ENCODE measurements at places on chromosomes 1 and 21.

DNA sequence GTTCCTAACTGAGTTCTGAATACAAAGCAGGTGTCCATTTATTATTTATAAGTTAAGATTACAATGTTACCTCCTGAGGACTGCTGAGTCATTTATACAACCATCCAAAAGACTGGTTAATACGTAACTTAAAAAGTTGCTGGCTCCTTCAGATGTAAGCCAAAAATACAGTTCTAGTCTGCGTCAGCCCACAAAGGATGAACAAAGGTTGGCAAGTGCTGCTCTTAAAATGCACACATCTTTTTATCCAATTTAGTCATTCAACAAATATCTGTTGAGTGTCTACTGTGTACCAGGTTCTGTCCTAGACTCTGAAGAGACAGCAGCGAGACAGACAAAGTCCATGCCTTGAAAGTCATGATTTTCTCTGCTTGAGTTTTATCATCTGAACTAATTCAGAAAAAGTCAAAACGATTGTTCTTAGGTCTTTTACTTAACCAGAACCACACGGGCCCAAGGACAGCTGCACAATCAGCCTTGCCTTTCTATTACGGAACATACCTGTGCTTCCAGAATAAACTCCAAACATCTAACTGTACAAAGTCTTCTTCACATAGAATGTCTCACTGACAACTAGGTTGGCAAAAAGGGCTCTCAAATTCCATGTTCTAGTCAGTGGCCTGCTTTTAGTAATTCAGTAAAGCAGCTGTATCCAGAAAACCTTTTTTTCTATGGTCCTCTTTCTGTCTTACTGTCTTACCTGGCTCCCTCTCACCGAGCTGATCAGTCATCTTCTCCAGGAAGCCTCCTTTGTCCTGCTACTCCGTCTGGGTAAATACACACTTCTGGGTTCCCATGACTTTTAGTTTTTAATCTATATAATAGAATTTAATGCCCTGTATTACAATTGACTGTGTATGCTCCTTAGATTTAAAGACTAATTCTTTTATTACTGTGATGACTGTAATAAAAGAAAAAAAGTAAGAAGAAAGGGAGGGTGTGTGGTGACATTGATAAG lies 15.5 kb upstream of the CNN3 start:
- no peak for DNase-seq

GRCh38 chr1:70486676-70487458 lies 75.8 kb downstream of the CTH start:
- DNase-seq: no peak

- no peak for DNase-seq
Measured at GRCh38 chr1:155777582-155777981, 79.4 kb downstream of the GON4L start.

DNA sequence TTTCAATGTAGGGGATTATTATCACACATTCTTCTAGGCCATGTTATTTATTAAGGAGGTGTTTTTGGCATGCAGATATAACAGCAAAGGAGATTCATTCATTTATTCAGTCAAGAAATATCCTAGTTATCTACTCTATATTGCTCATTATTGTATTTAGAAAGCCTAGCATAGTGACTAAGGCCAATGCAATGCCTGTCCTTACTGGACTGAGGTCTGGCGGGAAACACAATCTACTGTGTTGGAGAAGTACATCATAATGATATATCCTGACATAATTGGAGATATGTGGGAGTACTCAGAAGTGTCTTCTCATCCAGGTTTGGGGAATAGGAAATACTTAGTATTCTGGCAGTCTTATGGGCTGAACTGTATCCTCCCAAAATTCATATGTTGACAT lies 421.5 kb upstream of the USP24 start:
- DNase-seq: no peak

DNA sequence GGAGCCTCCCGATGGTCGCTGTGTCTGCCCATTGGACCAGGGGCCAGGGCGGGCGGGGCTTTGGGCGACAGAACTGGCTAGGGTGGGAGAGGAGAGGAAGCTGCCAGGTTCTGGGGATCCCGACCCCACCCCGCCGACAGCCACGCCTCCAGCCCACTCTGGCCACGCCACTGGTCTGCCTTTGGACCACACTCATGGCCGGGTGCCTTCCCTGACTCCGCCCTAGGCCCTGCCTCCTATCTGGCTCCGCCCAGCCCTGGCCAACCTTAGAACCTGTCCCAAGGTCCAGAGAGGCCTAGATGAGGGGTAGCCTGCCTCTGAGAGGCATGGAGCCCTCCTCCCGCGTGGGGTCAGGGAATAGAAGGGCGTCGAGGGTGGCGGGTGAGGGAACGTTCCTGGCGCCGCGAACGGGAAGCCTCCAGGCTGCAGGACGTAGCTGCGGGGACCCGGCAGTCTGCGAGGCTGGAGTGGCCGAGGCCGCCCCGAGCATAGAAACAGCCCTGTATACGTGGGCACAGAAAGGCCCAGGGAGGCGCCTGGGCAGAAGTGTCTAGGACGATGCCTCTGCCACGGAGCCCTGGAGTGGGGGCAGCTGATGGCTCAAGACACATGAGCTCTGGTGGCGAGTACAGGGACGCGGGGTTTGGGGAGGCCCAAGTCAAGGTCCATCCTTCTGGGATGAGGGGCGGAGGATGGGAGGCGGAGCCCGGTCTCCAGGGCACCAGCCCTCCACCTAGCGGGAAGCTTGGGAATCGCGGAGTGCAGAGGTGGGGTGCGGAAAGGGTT lies 11.5 kb upstream of the COL16A1 start:
- no peak for DNase-seq

DNA sequence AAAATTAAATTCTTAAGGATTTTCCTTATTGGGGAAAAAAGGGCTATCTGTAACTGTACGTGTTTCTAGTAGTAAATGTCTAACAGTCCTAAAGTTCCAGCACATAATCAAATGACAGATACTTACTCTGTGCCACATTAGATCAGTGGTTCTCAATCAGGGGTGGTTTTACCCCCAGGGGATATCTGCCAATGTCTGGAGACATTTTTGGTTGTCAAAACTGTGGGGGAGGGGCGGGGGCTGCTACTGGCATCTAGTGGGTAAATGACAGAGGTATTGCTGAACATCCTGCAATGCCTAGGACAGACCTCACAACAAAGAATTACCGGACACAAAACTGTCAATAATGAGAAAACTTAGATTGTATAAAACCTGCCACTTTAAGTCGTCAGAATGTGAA lies 33.4 kb upstream of the PTPRC start:
- DNase-seq: no peak

- DNase-seq: no peak
Measured at GRCh38 chr1:103497404-103497803, 28.1 kb upstream of the RNPC3 start.

GRCh38 chr1:217590598-217590997 lies 40.3 kb downstream of the GPATCH2 start:
- DNase-seq: no peak

DNA sequence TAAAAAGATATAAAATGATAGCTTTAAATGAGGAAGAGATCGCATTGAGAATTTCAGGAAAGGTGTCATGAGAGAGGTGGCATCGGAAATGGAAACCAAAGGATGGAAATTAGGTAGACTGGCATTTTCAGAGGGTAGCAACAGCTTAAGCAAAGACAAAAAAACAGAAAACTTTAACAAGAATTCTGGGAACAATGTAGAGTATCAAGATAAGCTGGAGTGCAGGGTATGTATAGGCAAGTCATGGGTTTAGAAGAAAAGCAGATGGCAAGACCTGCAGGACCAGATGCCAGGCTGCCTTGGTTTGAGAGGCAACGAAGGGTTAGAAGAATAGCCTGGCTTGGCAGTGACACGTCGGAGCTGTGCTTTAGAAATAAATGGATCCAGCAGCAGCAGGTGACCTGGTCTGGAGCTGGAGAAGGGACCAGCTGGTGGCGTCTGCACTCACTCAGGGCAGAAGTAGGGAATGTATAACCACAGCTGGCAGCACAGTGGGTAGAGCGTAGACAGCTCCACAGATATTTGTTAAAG lies 149.4 kb upstream of the TIAM1 start:
- DNase-seq: no peak

DNA sequence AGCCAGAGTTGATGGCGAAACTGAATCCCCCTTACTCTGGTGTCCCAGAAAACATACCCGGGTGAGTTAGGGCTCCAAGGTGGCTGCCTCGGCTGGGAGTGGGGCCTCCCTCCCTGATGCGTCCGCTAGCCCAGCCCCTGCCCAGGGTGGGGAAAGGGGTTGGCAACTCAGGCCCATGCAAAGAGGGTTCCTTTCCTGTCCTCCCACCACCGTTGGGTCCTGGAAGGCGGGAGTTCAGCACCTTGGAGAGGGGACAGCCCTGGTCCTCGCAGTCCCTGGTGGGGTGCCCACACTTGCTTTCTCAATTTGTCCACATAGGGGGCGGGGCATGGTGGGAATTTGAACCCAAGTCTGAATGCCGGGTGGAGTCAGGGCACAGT lies 6.1 kb downstream of the SRM start:
- no peak for DNase-seq

DNA sequence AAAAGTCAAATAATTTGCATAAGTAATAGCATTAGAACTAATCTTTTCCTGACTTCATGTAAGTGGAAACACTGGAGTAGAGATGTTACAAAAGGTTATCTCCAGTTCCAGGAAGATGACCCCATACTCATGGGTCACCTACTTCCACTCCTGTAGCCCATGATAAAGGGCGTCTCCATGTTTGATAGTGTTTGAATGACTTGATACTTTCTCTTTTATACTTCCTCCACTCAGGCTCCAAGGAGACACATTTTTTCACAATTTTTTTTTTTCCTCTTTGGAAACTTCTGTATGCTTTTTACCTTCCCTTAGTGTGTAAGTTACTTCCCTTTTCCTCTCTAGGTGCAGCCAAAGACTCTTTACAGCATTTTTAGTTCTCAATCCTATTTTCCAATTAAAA lies 382.1 kb upstream of the B3GALT2 start:
- no peak for DNase-seq
